Mesenteric fat pad (tissue), 1 donor: ENCODE measurements at places on chromosomes 12 and 14.

- DNase-seq: no peak
These were observed 1.3 kb upstream of the TEDC1 start for GRCh38 chr14:105489542-105490266.

DNA sequence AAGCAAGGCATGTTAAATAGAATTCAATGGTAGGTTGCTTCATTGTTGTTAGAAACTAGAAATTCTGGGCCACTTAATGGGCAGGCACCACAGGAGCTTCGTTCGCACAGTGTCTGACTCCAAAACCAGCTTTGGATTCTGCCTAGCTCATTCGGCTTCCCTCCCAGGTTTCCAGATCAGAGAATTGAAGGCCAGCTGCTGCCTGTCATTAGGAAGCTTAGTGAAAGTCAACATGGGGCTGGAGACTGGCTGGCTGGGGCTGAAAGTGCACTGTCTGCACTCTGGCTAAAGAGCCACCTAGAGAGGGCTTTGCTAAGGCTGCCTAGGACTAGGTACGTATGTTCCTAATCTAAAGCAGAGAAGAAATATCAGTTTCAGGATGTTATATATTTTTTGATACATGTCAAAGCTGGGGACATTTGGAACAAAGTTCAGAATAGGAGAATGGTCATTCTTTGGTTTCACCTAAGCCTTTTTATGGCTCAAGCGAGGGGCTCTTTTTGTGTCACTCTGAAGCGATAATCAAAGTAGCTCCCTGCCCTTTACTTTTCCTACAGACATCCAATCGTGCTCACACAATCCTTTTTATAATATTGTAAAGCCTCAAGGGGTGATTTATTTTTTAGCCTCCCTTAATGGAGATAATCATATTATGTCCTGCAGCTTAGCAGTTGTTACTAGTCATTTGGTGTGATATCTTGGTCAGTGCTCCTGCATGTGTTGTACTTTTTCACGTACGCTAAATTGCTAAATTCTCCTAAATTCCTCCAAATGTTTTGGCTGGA is 238.5 kb upstream of the NAV3 start:
- no peak for DNase-seq

- DNase-seq: no peak
These were observed 341.4 kb downstream of the ADAMTS20 start for GRCh38 chr12:43210485-43211192.

- no peak for DNase-seq
These were observed 78.6 kb upstream of the PLEKHG7 start for GRCh38 chr12:92624236-92624635.

GRCh38 chr12:55688716-55689655 is 18.7 kb downstream of the ITGA7 start:
- peak; percentile 60 for DNase-seq

- no peak for DNase-seq
These were observed 191.7 kb downstream of the ALG10B start for GRCh38 chr12:38508246-38508645.

DNA sequence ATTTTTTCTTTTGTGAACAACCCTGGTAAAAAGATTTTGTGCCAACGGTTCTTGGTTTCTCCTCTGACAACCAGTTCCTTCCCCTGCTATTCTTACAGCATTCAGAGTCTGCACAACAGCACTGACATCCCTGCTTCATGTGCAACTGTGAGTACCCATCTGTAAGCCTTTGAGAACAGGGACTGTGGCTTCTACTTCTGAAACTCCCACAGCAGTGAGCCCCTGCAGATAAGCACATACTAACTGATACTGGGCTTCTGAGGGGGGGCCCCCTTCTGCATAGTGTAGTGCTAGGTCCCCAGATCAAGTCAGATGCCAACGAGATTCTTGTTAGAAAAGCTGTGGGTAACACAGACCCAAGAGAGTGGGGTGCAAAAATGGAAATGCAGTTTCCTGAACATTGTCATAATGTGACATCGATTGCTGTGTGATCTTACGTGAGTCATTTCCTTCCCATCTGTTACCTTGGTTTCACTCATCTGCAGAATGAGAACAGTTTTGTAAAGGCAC is 11.1 kb upstream of the NINJ2 start:
- no peak for DNase-seq

DNA sequence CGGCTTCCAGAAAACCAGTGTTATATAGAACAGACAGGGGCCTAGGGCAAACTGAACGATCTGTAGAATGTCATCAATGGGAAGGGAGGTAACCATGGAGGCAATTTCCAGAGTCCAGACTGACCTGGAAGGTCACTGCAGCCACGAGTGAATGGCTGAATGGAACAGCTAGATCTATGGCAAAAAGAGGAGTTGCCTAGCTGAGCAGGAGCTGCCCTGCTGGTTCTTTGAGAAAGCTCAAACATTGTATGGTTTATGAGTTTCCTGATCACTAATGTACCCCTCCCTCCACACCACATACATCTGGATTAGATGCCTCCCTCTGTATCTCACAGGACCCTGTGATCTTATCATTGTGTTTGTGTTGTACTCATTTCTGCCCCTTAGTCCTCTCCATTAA is 1.0 kb upstream of the RERG start:
- DNase-seq: no peak

- no peak for DNase-seq
These were observed 212.2 kb downstream of the ZFP36L1 start for GRCh38 chr14:68580671-68581070.
